Cerebellar cortex (tissue), 1 donor: ENCODE measurements at places on chromosomes 2 and 18.

DNA sequence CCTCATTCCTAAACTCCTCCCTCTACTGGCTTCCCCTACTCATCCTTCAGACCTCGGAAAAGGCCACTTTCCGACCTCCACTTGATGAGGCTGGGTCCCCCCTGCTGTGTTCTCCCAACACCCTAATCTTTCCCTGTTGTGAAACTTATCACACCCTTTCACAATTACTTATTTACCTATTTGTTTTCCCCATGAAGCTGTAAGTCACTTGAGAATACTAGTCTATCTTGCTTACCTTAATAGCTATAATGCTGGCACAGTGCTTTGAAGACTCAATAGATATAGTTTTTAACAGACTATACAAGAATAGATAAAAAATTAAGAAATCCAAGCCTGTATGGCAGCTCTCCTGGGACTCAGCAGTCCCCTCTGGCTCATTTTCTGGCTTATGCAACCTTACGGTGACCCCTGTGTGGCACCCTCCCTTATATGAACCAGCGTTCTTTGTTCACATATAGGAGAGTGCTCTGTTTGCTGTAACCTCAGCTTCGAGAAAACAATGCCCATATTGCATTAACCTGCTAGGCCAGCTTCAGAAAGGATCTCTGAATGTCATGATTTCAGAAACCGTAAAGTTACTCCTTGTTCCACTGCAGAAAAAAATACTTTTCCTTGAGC, 220.4 kb upstream of the PKDCC start:
- DNase-seq: no peak

GRCh38 chr18:363301-364085, 95.6 kb upstream of the THOC1 start:
- DNase-seq: no peak

DNA sequence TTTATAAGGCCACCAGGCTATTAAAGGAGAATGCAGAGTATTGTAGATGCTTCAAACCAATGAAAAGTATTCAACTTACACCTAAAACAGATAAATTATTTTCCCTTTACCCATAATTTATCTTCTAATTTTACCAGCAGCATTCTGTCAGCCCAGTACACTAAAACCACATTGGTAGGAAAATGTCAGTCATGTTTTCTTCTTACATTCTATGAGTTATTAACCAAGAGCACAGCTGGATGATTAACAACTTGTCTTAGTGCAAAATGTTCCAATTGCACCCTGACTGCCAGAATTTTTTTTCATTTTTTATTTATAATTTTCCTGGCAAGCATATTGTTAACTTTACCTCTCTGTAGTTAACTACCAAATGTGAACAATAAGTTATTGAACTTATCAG, 79.0 kb upstream of the WDR75 start:
- no peak for DNase-seq

DNA sequence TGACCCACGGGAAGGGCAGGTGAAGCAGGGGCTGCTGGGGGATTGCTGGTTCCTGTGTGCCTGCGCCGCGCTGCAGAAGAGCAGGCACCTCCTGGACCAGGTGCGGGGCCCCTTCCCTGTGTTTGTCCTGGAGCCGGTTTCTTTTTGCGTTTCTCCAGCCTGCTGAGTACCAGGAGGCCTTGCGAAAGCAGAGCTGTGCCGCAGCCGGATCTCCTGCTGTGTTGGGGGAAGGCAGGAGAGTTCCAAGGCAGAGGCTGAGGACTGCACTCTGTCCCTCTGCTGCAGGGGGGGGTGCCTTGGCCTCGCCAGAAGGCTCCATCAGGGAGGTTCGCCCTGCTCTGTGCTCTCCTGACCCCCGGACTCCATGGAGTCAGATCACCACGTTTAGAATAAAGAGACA, 2.8 kb downstream of the CAPN10 start:
- DNase-seq: no peak

- no peak for DNase-seq
These were observed 144.4 kb downstream of the THSD7B start for GRCh38 chr2:136909777-136910176.

- DNase-seq: no peak
These were observed 73.9 kb downstream of the SLC39A10 start for GRCh38 chr2:195730912-195731311.

DNA sequence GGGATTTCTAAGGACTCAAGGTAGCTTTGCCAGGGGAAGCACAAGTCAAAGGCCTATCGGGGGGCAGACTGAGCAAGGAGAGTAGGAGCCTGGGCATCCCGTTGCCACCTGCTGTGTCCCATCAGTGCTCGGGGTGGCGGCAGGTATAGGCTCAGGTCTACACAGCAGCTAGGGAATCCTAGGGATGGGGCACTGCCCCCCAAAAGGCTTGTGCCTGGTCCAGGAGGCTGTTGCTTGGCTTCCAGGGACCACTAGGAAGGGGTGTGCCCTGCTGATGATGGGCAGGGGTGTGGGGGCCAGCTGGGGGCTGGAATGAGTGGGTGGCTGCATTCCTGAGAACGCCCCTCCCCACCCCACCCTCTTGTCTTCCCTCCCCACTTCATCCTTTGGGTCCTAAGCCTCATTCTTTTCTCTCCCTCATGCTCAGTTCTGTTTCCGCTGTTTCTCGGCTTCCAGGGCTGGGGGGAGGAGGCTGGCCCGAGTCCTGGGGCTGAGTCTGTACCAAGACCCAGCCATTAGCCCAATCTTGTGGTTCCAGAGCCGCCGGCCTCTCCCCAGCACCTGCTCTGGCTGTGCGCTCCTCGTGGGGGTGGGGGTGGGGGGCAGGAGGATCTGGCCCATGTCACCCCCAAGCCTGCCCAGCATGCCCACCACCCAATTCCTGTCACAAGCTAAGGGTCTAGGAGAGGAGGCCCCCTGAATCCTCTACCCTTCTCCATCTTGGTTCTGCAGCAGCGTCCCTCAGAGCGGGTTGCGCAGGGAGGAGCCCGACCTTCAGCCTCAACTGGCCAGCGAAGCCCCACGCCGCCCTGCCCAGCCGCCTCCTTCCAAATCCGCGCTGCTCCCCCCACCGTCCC, 12.8 kb downstream of the SPEG start:
- no peak for DNase-seq

GRCh38 chr2:88680916-88681315, 10.6 kb upstream of the RPIA start:
- no peak for DNase-seq

GRCh38 chr2:197878792-197879191, 74.4 kb downstream of the PLCL1 start:
- DNase-seq: no peak

DNA sequence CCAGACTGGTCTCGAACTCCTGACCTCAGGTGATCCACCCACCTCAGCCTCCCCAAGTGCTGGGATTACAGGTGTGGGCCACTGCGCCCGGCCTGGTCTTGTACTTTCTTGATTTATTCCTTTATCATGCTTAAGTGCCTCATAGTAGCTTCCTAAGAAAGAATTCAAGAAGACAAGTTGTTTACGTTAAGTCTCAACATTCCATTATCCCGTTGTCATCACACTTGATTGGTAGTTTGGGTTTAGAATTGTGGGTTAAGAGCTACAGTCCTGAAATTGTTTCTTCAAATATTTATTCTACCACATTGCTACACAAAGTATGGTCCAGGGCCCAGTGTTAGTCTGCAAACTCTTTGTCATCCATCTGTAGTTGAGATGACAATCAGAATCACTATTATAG, 194.0 kb downstream of the VWC2L start:
- DNase-seq: no peak

DNA sequence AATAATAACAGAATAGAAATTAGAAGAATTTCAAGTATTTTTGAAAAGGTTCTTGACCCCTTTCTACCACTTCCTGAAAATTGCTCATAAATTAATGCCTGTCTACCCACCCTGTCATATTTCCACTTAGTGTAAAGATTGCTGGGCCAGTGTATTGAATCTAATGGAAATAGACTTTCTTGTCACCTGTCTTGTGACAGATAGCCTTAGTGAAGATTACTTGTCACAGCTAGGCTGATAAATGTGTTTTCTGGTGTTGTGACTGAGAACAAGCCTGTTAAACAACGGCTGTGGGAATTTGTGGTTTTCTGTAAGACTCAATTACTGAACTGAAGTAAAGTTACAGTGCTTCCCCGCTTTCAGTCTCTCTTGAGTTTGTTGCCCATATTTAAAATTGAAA, 37.0 kb downstream of the PIK3C3 start:
- no peak for DNase-seq

DNA sequence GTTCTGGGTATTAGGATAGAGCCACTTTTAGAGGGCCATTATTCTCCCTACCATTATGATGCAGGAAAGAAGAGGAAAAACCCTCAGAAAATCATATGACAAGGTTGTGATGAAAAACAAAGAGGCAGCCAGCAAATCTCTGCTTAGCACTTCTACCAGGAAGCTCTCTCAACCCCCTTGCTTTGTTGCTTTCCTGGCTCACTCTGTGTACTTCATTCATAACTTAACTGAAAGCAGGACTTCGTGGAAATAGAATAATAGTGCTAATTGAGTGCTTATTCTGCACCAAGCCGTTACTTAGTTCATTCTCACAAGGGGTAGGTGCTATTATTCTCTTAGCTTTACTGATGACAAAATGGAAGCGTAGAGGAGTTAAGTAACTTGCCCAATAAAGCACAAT, 354.1 kb downstream of the HRH4 start:
- DNase-seq: no peak

DNA sequence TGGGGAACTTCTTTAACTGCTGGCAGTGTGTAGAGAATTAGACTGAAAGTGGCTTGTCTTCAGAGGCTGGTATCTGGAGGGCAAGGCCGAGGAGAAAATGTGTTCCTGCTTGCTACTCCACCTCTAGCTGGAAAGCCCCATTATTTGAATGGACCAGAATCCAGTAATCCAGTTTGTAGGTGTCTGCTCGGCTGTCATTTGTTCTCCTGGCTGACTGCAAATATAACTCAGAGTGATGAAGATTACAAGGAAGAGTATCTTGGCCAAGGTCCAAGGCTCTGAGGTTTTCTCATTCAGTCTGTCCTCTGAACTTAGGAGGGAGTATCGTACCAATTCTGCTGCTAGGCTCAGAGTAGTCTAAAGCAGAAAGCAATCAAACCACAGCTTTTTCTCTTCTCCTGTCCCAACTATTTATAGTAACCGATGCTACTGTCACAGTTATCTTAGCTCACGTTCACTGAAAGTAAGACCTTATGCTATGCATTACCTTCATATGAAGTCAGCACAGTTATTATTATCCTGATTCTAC, 228.6 kb downstream of the SETBP1 start:
- peak; percentile 17 for DNase-seq

GRCh38 chr2:224069172-224069571, 30.1 kb upstream of the SERPINE2 start:
- no peak for DNase-seq

- DNase-seq: no peak
These were observed 67.9 kb downstream of the LRRFIP1 start for GRCh38 chr2:237695201-237695780.

DNA sequence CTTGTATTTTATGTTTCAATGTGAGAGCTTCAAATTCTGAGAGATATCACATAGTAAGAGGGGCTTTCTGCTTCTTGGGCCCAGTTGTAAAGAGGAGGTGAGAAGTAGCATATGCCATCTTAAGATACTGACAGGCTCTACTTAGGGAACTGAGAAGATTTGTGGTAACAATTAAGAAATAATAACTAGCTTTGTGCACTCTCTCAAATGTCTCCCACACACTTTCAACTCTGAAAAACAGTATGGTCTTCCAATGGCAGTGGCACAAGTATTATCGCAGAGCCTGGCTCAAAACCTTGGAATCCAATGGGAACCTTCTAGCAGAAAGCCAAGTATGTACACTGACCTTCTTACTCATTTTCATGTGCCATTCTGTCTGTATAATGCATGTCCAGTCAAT, 80.3 kb upstream of the FAM237A start:
- DNase-seq: no peak

GRCh38 chr18:79582978-79583377, 96.6 kb upstream of the CTDP1 start:
- no peak for DNase-seq
